ENCODE measurements at places on chromosomes 12 and 14.

GRCh38 chr14:103273745-103274615 lies 60.1 kb upstream of the EIF5 start:
- DNase-seq = peak; percentile 71

GRCh38 chr12:131752451-131752850 lies 41.6 kb downstream of the SFSWAP start:
- no peak for DNase-seq

DNA sequence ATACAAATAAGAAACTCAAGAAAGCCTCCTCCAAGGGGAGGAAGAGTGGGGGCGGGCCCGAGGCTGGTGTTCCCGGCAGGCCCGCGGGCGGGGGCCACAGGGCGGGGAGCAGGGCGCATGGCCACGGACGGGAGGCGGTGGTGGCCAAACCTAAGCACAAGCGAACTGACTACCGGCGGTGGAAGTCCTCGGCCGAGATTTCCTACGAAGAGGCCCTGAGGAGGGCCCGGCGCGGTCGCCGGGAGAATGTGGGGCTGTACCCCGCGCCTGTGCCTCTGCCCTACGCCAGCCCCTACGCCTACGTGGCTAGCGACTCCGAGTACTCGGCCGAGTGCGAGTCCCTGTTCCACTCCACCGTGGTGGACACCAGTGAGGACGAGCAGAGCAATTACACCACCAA lies 8.7 kb downstream of the DACT1 start:
- no peak for DNase-seq

DNA sequence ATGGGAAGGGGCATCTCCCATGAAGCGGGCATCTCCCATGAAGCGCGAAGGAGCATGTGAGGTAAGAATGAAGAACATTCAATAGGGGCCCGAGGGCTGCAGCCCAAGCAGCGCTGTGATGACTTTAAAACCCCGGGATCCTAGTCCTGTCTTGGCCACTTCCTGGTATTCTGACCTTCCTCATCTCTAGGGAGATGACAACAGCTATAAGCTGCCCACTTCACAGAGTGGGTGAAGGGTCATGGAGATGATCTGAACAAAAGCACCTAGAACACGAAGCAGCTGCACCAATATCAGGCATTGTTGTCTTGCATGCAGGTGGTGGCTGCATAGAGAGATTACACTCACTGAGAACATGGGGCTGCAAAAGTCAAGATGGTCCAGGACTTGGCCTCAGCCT lies 64.5 kb downstream of the SPTB start:
- DNase-seq = no peak

Measured in vagina (tissue), 2 donors.